ENCODE measurements at places on chromosomes 2 and 18.

DNA sequence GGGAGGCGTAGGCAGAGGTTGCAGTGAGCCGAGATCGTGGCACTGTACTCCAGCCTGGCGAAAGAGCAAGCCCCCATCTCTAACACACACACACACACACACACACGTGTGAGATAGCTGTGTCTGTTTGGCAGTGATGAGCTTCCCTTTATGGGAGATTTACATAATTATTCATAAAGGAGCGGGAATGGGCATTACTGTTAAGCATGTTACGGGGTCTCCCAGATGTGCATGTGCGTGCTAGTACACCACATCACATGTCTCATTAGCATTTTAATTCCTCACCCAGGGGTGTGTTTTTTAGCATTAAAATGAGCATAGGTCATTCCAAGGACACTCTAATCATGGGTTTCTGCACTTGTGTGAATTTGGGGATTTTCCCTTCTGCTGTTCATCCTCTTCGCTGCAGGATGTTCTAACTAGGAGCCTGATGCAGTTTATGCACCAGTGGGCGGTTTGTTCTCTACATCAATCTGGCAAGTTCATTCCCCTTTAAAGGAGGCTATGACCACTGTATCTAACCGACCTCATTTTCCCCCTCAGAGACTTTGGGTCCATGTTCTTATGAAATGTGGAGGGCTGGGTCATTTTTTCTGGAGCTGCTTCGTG lies 1.0 kb upstream of the FAM178B start:
- no peak for DNase-seq

DNA sequence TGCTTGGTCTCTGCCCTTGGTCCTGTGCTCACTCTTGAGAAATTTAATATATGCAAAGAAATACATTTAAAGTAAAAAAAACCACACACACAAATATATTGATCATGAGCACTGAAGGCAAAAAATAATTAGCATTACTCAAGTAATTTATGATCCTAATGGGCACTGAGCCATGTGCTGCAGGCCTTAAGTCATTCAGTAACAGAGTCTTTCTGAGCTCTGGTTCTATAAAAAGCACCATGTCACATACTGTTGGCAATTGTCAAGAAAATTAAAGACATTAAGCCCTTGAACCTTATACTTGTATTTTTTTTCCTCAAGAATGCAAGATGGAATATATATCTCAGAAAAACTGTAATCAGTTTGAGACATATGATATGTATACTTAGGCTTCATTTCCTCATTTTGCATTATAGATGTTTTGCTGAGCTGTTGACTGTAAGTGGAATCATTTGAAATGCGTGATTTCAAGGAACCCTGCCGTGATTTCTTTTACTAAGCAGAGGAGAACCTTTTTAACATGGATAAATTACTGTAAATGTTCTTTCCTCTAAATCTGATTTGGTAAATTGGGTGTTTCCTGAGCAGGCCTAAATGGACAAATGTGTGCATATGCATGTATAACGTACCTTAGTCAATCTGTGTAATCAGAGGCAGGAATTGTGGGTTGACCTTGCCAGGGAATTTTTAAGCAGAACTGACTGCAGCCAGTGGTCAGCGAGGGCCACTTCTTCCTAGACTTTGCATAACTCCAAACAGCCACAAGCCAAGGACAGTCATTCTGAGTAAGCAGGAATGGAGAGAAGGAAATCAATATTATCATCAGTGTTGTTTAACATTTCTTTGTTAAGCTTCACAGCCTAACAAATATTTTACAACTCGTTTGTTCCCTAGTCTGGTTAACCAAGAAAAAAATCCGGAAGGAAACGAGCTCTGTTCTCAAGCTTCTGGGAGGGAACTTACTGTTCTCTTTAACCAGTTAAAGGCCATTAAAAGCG lies 191.5 kb upstream of the ATP5MC3 start:
- DNase-seq, result no peak

DNA sequence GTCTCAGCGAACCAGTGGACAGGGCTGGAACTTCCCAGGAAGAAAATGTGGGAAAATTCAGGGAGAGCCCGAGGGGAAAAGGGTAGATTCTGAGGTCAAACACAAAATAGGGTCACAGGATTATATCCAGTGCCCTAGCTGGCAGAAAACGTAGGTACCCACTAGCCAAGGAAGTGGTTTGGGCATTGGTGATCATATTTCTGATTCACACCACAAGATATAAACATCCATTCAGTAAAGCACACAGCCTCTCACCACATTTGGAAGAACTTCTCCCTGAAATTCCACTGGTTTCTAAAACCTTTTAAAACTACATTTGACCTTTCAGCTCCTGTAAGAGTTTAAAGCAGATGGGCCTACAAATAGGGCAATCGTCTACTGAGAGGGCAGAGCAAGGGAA lies 186.9 kb downstream of the TTC32 start:
- DNase-seq, result no peak

DNA sequence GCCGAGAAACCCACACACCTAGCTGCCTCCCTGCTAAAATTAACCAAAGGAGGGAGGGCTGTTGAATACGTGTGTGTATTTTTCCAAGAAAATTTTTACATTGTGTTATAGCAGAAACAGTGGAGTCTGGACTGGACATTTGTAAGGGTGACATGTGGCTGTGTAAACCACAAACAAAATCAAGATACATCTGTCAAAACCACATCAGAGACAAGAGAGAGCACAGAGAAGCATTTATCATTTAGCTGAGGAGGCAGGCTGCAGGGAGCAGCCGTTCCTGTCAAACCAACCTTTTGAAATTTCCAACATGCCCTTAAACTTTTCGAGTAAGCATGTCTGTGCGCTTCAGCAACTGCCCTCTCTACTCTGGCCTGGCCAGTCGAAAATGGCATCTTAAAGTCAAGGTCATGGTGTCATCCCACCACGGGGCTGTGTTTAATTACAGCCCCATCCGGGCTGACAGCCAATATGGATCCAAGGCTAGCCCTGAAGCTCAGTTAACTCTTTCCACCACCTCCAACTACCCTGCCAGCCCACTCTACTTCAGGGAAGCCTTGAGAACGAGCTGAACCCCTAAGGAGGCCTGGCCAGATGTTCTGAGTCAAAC lies 8.4 kb downstream of the BCL11A start:
- no peak for DNase-seq

GRCh38 chr2:27049422-27050280 lies 1.8 kb upstream of the AGBL5 start:
- peak; percentile 48 for DNase-seq

- no peak for DNase-seq
Observed at GRCh38 chr2:110790907-110791306, 58.5 kb downstream of the ACOXL start.

GRCh38 chr2:189273734-189274133 lies 94.2 kb upstream of the COL5A2 start:
- no peak for DNase-seq

GRCh38 chr2:123916531-123916930 lies 108.6 kb upstream of the CNTNAP5 start:
- DNase-seq, result no peak

- no peak for DNase-seq
Observed at GRCh38 chr2:167732326-167732725, 515.1 kb downstream of the STK39 start.

DNA sequence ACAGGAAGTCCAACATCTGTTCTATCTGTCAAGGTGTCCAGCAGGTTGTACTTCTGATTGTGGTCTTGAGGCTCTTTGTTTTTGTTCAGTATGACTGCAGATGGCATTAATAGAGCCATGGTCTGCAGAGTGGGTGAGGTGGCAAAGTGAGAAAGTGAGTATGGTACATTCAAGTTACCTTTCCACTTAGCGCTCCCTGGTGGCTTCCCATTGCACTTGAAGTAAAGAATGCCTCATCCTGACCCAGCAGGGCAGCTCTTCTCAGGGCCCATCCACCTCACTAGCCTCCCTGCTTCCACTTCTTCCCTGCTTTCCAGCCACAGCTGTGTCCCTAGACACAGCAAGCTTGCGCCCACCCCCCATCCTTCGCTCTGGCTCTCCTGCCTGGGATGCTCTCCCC lies 148.0 kb upstream of the ALPP start:
- no peak for DNase-seq
